ENCODE measurements at places on chromosomes 6 and 20.

- no peak for DNase-seq
These were observed 126.9 kb downstream of the LY86 start for GRCh38 chr6:6715465-6715864.

DNA sequence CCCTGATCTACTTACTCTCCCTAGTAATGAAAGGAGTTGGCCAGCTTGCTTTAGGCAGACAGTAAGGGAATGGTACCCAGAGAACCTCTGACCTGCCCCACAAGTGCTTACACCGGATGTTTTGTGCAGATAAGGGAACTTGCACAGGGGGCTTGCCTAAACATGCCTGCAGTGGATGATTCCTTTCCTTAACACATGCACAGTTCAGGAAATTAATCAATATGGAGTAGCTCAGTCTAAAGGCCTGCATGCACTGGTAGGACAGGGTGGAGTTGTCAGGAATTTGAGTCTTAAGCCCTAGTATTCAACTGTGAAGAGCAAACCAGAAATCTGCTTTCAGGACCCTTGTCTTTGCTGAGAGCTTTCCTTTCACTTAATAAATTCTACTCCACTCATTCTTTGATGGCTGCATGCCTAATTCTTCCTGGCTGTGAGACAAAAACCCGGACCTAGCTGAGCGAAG, 3.9 kb upstream of the TRIM38 start:
- no peak for DNase-seq

- no peak for DNase-seq
These were observed 457.2 kb downstream of the KIF16B start for GRCh38 chr20:16115911-16116552.

- no peak for DNase-seq
These were observed 104.5 kb upstream of the RNF24 start for GRCh38 chr20:4119854-4120209.

GRCh38 chr6:27806981-27807440, 105.2 kb downstream of the OR2B2 start:
- DNase-seq: no peak

DNA sequence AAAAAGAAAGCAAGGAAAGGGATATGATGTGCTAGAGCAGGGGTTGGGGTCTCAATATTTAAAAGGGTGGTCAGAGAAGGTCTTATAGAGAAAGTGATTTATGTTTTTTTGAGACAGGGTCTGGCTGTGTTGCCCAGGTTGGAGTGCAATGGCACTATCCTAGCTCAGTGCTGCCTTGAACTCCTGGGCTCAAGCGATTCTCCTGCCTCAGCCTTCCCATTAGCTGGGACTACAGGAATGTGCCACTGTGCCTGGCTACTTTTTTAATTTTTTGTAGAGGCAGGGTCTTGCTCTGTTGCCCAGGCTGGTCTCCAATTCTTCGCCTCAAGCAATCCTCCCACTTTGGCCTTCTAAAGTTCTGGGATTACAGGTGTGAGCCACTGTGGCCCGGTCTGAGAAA, 433.3 kb downstream of the CDC5L start:
- no peak for DNase-seq

DNA sequence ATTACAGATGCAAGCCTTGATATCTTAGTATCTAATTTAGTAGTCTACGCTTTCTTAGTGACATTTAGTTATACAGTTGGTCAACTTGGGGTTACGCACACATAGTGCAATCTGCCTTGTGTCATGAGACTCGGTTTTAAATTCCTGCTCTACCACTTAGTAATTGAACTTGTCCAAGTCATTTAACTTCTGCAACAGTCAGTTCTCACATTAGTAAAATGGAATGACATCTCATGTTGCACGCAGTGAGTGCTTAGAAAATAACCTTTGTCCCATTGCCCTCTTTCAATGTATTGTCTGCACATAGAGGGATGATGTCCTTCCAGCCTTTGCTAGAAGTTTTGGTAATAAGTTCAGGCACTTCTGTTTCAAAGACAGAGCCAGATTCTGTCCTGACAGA, 48.6 kb downstream of the TMEM170B start:
- no peak for DNase-seq

DNA sequence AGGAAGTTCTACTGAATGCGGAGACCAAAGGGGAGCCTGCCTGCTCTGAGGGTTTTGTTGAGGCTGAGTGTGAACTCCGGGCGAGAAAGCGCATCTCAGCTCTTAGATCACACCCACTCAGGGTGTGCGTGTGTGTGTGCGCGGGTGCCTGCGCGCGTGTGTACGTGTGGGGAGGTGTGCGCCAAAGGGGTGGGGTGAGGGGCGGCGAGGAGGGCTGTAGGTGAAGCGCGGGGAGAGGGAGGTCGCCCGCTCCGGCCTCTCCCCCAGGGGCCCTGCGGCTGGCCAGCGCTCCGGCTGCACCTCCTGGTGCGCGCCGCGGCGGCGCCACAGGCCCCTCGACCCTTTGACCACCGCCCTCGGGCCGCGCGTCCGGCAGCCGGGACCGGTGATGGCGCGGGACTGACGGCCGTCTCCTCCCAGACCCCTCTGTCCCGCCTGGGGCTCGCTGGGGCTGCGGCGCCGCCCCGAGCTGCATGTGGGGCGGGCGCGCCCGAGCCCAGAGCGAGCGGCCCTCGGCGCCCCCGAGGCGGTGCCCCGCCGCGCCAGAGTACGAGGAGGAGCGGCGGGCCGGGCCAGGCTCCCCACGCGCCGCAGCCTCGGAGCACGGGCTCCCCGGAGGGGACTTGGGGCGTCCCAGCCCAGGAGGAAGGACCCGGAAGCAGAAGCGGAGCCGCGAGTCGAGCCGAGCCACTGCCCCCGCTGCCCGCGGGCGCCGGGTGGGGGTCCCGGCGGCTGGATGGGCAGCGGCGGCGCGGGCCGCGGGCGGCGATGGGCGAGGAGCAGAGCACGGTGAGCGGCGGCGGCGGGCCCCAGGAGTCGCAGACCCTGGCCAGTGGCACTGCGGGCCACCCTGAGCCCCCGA, at the start of gene RNF217:
Gene RNF217, plus strand, starts transcription at position 661 of the 862 bp plus-strand sequence. Its CDS starts 108 bp downstream, at position 769.
- no peak for DNase-seq

DNA sequence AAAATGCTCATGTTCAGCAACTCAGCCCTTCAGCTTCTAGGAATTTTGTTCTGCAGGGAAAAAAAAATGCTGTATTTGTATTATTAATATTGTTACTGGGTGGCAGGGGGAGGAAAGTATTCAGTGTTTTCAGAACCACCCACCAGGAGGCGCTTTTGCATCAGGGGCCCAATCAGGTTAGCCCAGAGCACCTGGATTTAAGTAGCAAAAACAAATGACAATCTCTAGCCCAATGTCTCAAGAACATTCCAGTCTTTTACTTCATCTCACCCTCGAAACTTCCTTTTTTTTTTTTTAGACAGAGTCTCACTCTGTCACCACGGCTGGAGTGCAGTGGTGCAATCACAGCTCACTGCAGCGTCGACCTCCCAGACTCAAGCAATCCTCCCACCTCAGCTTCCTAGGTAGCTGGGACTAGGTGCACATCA, 635 bp upstream of the C20orf203 start:
- DNase-seq: peak; percentile 56

DNA sequence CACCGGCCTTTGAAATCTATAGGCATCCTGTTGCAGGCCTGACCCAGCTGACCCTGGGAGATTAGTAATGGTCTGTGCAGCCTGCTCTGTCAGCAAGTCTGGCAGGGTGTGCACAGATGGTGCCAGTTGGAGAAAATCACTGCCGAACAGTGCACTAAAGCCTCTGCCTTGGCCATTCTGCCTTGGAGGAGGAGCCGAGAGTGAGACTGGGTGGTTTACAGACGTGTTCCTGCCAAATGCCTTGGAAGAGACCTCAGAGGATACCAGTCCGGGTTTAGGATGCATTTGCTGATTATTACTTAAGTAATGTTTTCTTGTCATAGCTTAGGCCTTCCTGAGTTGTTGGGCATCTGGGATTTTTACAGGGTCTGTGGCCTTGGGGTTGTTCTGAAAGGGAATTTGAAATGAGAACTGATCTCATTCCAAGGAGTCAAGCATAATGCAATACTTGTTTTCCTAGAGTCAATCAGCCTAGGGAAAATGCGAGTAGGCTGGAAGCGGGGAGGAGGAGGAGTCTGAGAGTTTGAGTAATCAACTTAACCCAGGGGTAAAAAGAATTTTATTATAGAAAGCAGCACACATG, 292.1 kb downstream of the SOX4 start:
- no peak for DNase-seq

- DNase-seq: no peak
These were observed 51.7 kb upstream of the FOXP4 start for GRCh38 chr6:41494212-41495110.

GRCh38 chr6:169803271-169803811, 51.9 kb downstream of the ERMARD start:
- no peak for DNase-seq

Measured in T follicular helper cell (primary cell).